Left hindlimb (tissue), 1 donor: ENCODE measurements at places on chromosomes 4 and X.

- DNase-seq: no peak
Measured at GRCh38 chrX:9467146-9467545, 2.3 kb downstream of the TBL1X start.

DNA sequence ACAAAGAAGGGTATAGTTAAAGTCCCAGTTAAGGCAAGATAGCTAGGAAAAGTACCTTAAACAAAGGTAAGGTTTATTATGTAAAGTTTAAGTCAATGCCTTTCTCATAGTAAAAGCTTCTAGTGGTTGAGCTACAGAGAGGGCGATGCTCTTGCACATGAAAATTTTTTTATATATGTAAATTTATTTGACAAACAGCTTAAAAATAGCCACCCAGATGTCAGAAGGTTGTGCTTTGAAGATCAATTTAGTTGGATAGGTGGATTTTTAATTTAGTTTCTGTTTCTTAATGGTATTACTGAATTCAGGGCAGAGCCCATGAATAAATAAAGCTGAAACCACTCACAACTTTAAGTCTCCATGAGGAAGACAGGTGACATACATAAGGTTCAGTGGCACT lies 29.4 kb upstream of the PPP1R2C start:
- DNase-seq: no peak

DNA sequence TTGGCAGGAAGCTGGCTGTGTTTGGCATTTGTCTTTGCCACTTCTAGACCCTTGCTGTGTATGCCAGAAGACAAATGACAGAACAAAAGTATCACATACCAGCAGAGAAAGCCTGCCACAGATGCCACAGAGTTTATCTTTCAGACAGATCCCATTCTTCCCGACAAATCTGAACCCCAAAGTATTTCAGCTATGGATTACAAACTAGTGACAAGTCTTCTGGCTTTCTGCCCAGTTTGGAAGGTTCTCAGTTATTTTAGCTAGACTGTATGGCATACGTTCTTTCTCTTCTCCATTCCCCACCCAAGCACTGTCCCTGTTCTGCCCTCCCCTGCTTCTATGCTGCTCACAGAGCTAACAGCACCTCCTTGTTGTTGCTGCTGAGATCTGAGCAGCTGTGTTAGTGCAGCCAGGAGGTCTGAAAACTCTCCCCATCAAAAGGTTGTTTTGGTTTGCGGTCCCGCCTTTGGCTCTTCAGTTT lies 236.7 kb downstream of the FRAS1 start:
- DNase-seq: peak; percentile 42

- DNase-seq: no peak
Measured at GRCh38 chrX:120755066-120755846, 120.4 kb downstream of the CT47B1 start.

DNA sequence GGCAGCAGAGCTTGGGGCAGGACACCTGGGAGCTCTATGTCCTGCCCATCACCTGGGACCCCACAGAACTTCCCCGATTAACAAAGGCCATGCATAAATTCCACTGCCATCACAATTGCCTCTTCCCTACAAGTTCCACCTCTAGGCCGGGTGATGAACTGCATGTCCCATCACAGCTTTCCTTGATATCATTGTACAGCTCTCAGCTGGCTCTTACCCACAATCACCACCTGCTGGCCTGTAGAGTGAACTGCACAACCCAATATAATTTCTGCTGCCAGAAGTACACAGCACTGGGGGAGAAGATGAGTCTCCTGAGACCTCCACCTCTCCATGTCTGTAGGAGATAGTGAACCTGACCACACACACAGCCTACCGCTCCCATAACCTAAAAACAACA lies 285.0 kb upstream of the AADAT start:
- DNase-seq: no peak

- DNase-seq: peak; percentile 52
Measured at GRCh38 chr4:142846729-142847596, 862 bp upstream of the INPP4B start.

- DNase-seq: no peak
Measured at GRCh38 chrX:18721683-18722499, 14.4 kb downstream of the PPEF1 start.

DNA sequence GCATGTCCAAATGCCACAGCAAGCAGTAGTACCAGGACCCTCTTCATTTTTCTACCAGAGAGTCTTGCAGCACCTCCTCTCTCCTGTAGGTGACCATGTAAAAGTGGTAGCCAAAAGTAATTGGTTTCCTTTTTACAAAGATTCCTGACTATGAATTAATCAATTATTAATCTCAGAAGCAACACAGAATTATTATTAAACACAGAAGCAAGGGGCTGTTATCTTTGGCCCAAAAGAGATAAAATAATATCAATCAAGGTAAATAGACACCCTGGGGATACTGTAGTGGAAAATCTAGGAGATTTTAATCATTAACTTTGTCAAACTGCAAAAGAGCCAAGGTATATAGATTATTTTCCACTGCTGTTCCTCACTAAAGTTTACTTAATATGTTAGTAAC lies at the start of gene GC:
TSS of gene GC (minus strand) at position 108 of the 400 bp plus-strand sequence. CDS start at position 47, 61 bp downstream.
- no peak for DNase-seq

DNA sequence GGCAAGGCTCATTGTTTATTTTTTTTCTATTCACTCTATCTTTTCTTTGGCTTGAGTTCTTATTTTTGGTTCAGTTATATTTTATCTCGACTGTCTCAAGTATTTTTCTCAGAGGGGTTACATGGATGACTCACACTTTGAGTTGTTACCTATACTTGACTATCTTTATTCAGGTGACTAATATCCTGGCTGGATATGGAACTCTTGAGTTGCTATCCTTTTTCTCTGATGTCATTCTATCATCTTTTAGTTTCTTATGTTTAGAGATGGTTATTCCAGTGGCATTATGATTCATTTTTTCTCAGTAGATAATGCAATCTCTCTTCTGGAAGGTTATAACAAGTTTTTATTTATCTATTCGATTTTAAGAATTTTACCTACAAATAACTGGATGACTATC lies 117.9 kb downstream of the COX18 start:
- DNase-seq: no peak

DNA sequence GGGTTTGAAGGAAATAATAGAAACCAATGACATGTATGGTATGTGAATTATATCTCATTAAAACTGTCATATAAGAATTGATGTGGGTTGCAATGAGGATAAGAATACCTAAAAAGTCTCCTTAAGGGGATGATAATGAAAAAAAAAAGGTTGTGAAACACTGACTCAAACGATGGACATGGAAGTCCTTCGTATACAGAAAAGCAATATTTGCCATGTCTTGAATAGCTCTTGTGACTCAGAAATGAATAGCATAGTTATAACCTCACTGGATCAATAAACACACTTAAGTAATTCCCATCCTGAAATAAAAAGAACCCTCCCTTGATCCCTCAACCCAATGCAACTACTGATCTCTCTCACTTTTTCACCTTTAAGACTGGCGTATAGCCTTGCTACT lies 89.7 kb downstream of the OPHN1 start:
- DNase-seq: no peak

GRCh38 chr4:106529348-106530023 lies 160.9 kb upstream of the GIMD1 start:
- no peak for DNase-seq
